Stimulated activated CD8-positive, alpha-beta memory T cell treated with anti-CD3 and anti-CD28 coated beads, Interleukin-12 subunit alpha, Interleukin-12 subunit beta, amount 100 ng/mL, for 4 hours (primary cell): ENCODE measurements at places on chromosomes 5 and 9.

GRCh38 chr5:110727025-110727314 lies 499 bp upstream of the TMEM232 start:
- no peak for DNase-seq

- DNase-seq = no peak
Measured at GRCh38 chr9:136529516-136530460, 16.1 kb downstream of the NOTCH1 start.

DNA sequence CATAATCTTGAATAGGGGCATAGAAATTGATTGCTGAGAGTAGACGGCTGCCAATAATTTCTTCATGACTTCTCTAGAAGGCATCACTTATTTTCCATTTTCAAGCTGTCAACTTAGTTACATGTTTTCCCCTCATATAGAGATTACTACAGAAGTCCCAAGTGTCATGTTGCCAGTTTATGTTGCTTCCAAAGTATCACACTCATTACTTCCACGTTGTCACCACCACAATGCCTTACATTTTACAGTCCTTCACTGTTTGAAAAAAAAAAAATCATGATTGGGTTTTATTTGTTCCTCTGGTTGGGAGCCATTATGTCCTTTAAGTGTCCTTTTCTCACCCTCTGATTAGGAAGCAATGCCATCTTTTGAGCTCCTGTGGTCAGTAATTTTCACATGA lies 2144.6 kb upstream of the ACO1 start:
- DNase-seq = no peak

- no peak for DNase-seq
Measured at GRCh38 chr5:163432544-163432943, 4.9 kb upstream of the CCNG1 start.

GRCh38 chr9:589723-590122 lies 251.8 kb upstream of the DMRT1 start:
- DNase-seq = no peak

GRCh38 chr5:170361616-170362015 lies 27.6 kb downstream of the KCNMB1 start:
- DNase-seq = no peak

GRCh38 chr5:10578293-10578665 lies 14.4 kb downstream of the ANKRD33B start:
- no peak for DNase-seq

- no peak for DNase-seq
Measured at GRCh38 chr5:132539716-132540115, 3.6 kb downstream of the IL5 start.

- no peak for DNase-seq
Measured at GRCh38 chr9:126702151-126703001, 88.6 kb downstream of the LMX1B start.

GRCh38 chr5:128579639-128580038 lies 41.6 kb upstream of the FBN2 start:
- DNase-seq = no peak

DNA sequence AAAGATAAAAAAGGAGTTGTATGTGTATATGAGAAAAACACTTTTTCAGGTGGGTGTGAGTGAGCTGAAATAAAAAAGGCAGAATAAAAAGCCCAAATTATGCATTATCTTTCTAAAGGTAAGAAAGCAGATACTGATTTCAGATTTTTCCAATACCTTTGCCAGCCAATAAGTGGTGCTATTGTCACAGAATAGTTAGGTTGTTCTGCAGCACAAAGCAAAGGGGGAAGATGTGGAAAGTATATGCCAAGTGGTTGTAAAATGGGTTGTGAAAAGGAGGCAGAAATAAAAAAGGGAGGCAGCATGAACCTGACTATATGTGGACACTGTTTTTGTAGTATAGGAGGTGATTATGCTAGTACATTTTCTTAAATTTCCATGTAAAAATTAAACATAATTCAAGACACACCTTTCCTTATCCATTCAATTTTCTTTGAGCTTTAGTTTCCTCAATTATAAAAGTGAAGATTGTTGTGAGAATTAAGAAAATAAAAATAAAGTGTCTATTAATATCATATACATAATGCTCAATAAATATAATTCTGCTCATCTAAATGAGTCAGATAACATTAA lies 106.7 kb downstream of the SMIM15 start:
- DNase-seq = no peak

DNA sequence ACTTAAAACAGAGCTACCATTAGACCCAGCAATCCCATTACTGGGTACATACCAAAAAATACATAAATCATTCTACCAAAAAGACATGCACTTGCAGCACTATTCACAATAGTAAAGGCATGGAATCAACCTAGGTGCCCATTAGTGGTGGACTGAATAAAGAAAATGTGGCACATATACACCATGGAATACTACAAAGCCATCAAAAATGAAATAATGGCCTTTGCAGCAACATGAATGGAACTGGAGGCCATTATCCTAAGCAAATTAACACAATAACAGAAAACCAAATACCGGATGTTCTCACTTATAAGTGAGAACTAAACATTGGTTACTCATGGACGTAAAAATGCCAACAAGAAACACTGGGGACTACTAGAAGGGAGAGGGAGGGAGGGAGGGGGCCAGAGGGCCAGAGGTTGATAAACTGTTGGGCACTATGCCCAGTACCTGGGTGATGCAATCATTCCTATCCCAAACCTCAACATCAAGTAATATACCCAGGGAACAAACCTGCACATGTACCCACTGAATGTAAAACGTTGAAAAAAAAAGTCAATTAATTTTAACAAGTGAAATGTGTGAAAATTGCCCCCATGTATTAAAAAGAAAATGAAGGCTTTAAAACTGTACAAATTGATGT lies 24.5 kb upstream of the GPR150 start:
- no peak for DNase-seq

DNA sequence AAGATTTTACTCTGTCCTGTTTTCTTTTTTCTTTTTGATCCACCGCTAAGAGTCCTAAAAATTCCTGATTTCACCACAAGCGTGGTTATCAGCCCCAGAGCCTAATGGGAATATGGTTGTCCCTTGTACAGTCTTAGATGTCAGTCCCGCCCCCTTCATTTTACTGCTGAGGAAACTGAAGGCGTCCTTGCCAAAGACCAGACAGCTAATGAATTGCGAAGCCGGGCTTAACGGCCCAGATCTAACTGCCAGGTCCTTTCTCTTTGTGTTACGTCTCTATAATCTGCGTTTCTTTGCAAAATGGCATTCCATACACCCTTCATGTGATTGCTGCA lies 497 bp downstream of the NSA2 start:
- DNase-seq = no peak

DNA sequence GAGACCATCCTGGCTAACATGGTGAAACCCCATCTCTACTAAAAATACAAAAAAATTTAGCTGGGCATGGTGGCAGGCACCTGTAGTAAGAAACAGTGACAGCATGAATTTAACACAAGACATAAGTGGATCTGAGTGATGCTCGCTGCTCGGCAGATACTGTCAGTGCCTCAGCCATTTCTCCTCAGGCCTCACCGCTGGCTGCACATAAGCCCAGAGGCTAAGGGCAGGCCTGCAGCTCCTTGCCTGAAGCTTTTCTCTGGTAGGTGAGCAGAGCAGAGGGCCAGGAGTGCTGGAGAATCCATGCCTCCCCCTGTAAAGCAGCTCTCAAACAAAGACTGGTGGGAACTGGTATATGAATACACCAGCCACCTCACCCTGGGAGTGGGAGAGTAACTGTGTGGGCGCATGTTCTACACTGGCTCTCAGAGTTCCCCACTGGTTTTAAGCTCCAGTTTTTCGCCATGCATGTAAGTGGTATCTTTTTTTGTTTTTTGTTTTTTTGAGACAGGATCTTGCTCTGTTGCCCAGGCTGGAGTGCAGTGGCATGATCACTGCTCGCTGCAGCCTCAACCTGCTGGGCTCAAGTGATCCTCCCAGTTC lies 10.3 kb upstream of the CD72 start:
- no peak for DNase-seq

DNA sequence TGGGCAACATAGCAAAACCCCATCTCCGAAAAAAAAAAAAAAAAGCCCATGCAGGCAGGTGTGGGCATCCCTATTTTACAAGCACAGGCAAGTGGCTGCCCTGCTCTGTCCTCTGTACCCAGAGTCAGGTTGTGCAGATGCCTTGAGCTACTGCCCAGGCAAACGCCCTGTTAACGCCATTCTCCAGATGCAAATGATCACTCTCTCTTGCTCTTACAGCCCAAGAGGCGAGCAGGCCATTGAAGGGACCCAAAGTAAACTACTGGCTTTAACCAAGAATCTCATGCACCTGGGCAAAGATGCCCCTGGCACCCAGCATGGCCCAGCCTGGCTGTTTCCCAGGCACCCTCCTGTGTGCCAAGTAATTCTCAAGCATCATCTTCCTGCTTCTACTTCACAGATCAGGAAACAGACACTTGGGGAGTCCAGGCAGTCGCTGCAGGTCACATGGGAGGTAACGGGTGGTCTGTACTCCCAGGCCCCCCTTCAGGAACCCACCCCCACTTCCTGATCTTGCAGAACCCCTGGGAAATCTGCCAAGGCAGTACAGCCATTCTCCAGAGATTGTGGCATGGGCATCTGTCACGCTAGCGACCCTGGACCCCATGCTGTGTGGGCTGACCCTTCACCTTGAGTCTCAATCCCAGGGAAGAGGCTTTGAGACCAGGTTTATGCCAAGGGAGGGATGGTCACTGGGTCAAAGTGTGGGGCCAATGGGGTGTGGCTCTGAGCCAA lies 14.2 kb downstream of the EEIG1 start:
- DNase-seq = no peak
